Activated B cell treated with CpG ODN at 0.5 μM for 24 hours (primary cell): ENCODE measurements at places on chromosomes 1 and 21. TPM values are rescaled to one million over a fixed set of nuclear protein-coding genes. Genes with fewer than 3 reads are reported as not detected.

DENND4B gene
- 217 and 257 TPM in 2 replicates for total RNA-seq

ACOT11 gene
- 0.10 and 0.16 TPM in 2 replicates for total RNA-seq

UBQLN4 gene
- 28.1 and 32.5 TPM in 2 replicates for total RNA-seq

S100A16 gene
- not detected in 2 replicates for total RNA-seq

AIDA gene
- total RNA-seq: 50.4 and 54.3 TPM in 2 replicates

STUM gene
- 0.33 and 0.34 TPM in 2 replicates for total RNA-seq

PER3 gene
- 2.7 and 3.3 TPM in 2 replicates for total RNA-seq

PEAR1 gene
- not detected in 2 replicates for total RNA-seq

OR2T29 gene
- total RNA-seq: 2.0 and 2.1 TPM in 2 replicates

LPGAT1 gene
- 39.2 and 43.6 TPM in 2 replicates for total RNA-seq

BTG3 gene
- 10.9 and 17.1 TPM in 2 replicates for total RNA-seq

SLC1A7 gene
- total RNA-seq: not detected in 2 replicates

SLC25A34 gene
- 3.8 and 5.8 TPM in 2 replicates for total RNA-seq

NRAS gene
- total RNA-seq: 53.3 and 55.5 TPM in 2 replicates

PRPF38A gene
- 75.6 and 78.4 TPM in 2 replicates for total RNA-seq

TNFAIP8L2 gene
- total RNA-seq: 8.5 and 9.3 TPM in 2 replicates

SELENBP1 gene
- not detected in 2 replicates for total RNA-seq

KRTAP19-8 gene
- not detected in 2 replicates for total RNA-seq

NPPA gene
- total RNA-seq: not detected in 2 replicates

ECE1 gene
- 208 and 209 TPM in 2 replicates for total RNA-seq

KCNN3 gene
- total RNA-seq: 0.44 and 1.1 TPM in 2 replicates

KRTAP19-3 gene
- total RNA-seq: not detected in 2 replicates

BCL2L15 gene
- 0.83 and 3.7 TPM in 2 replicates for total RNA-seq

SPATA46 gene
- total RNA-seq: not detected in 2 replicates

EFCAB7 gene
- 7.5 and 8.6 TPM in 2 replicates for total RNA-seq

LRRC38 gene
- not detected in 2 replicates for total RNA-seq

POU2F1 gene
- total RNA-seq: 30.5 and 35.5 TPM in 2 replicates

SPEN gene
- total RNA-seq: 116 and 123 TPM in 2 replicates

CTBS gene
- 11.8 and 13.2 TPM in 2 replicates for total RNA-seq

FAAH gene
- 5.1 and 6.4 TPM in 2 replicates for total RNA-seq

GJA4 gene
- not detected in 2 replicates for total RNA-seq

ZBTB8B gene
- total RNA-seq: 0.02 TPM in 1 of 2 replicates, not detected in the other

ATPAF1 gene
- total RNA-seq: 21.2 and 24.5 TPM in 2 replicates

VANGL2 gene
- 4.1 and 5.5 TPM in 2 replicates for total RNA-seq

S100PBP gene
- total RNA-seq: 43.0 and 50.5 TPM in 2 replicates

TIAM1 gene
- 0.84 and 0.98 TPM in 2 replicates for total RNA-seq

ADORA1 gene
- not detected in 2 replicates for total RNA-seq

ADAM30 gene
- not detected in 2 replicates for total RNA-seq

EGLN1 gene
- 10.7 and 15.6 TPM in 2 replicates for total RNA-seq

S100A6 gene
- 166 and 186 TPM in 2 replicates for total RNA-seq

TMEM201 gene
- total RNA-seq: 8.1 and 9.4 TPM in 2 replicates

ATP5PO gene
- total RNA-seq: 169 and 193 TPM in 2 replicates

PGBD5 gene
- not detected in 2 replicates for total RNA-seq

BNIPL gene
- total RNA-seq: 1.00 and 1.2 TPM in 2 replicates

EVA1B gene
- total RNA-seq: 1.2 and 1.3 TPM in 2 replicates
